Renal pelvis (tissue), 12 donors: ENCODE measurements at places on chromosomes 3 and 15. TPM values are rescaled to one million over a fixed set of nuclear protein-coding genes. Genes with fewer than 3 reads are reported as not detected.

- DNase-seq = peak; percentile 30
Observed at GRCh38 chr3:41518626-41519025, 319.3 kb downstream of the CTNNB1 start.

DNA sequence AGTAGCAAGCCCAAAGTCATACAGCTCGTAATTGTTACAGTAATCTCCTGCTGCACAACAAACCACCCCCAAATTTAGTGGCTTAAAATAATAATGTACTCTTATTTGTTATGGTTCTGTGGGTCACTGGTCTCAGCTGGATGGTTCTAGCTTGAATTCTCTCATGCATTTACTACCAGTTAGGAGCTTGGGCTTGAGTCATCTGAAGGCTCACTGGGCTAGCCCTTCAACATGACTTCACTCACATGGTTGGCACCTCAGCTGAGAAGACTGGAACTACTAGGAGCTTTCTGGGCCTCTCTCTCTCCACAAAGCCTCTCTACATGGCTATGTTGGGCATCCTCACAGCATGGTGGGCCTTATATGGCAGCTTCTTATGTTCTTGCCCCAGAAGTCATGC lies 12.5 kb downstream of the PCOLCE2 start:
- DNase-seq = no peak

DNA sequence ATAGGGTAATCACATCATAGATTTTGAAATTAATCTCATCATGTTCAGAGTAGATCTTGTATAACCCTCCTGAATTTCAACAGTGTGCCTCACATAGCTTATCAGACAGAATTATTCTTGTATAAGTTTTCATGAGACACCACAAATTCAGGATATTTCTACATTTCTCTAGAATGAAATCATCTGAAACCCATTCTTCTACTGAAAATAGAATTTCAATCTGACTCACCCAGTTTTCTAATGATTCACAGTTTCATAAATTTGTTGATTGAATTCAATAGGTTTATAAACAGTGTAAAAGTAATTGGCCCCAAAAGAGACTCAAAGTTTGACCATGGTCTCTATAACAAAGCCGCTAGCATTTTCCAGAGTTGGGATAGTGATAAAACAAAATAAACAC lies 1082.6 kb upstream of the EPHA6 start:
- no peak for DNase-seq

CISH gene
- 34.4 TPM for polyA plus RNA-seq

- no peak for DNase-seq
Observed at GRCh38 chr3:123310741-123311140, 109.0 kb downstream of the SEC22A start.

- no peak for DNase-seq
Observed at GRCh38 chr3:86949850-86950249, 41.1 kb downstream of the VGLL3 start.

GRCh38 chr3:52119099-52119498 lies 35.1 kb downstream of the POC1A start:
- DNase-seq = no peak

GRIP2 gene
- polyA plus RNA-seq = 1.5 TPM

DNA sequence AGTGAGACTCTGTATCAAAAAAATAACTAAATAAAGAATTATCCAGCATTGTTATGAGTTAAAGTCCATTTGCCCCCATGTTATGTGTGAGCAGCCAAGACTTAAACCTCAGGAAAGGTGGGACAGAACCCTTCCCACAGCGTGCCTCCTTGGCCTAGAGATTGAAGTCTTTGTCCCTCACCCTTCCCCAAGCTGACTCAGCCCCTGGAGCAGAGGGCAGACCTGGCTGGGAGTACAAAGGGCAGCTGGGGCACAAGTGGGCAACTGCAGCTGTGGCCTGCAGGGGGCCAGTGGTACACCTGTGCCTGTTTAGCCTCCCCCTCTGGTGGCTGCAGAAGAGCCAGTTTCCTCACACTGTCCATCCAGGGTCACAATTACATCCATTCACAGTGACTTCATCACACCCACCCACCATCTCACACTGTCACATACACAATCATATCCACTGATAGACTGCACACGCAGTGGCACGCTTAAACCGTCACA lies 940 bp upstream of the ACY1 start:
- DNase-seq = no peak

CLRN1 gene
- not detected for polyA plus RNA-seq

SLC22A14 gene
- polyA plus RNA-seq = 1.1 TPM

DNA sequence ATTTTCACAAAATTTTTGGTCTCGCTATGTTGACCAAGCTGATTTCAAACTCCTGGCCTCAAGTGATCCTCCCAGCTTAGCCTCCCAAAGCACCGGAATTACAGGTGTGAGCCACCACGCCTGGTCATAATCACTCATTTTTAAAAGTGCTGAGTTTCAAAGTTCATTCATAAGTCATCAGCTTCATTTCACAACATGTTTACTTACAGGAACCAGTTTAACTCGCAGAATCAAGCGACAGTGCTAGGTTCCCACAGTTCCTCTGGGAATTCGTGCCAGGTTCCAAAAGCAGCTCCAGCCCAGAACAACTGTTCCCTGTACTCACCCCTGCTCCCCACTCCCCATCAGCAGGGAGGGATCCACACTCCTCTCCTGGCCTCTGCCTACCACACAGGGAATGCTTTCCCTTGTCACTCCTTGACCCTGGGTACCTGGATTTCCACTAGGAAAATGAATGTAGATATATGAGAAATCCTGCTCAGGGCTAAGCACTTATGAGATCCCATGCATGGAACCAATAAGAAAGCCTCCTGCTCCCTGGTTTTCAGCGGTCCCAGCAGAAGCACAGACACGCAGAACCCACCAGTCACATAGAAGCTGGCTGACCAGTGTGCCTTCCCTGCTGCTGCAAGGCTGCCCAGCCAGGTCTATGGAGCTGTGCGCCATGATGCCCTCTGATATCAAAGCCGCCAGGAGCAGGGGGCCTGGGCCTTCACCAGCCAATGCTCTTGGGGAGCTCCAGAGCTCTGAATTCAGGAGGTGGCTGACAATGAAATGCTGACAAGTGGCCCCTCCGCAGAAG lies 72.3 kb downstream of the ITGB5 start:
- no peak for DNase-seq

- DNase-seq = no peak
Observed at GRCh38 chr3:16013568-16013967, 160.9 kb upstream of the GALNT15 start.
